ENCODE measurements at places on chromosomes 7 and 10.

- DNase-seq, result no peak
Measured at GRCh38 chr10:111478651-111479050, 401.8 kb downstream of the ADRA2A start.

- DNase-seq, result no peak
Measured at GRCh38 chr10:14671386-14671831, 103.3 kb downstream of the FAM107B start.

DNA sequence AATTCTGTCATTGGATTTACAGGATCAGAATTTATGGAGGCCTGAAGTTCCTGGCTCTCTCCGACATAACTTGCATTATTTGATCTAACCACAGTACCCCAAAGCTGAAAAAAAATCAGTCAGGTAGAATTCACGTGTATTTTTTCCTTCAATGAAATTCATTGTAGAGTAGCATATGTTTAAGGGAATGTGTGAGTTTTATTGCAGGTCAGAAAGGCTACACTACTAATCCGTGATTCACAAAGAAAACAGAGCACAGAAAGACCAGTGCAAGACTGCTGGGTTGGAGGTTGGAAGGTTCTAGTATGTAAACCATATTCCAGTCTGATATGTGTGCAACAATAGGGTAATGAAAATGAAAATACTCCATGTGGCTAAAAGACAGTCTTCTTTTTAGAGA lies 247.0 kb upstream of the FERD3L start:
- DNase-seq, result no peak

DNA sequence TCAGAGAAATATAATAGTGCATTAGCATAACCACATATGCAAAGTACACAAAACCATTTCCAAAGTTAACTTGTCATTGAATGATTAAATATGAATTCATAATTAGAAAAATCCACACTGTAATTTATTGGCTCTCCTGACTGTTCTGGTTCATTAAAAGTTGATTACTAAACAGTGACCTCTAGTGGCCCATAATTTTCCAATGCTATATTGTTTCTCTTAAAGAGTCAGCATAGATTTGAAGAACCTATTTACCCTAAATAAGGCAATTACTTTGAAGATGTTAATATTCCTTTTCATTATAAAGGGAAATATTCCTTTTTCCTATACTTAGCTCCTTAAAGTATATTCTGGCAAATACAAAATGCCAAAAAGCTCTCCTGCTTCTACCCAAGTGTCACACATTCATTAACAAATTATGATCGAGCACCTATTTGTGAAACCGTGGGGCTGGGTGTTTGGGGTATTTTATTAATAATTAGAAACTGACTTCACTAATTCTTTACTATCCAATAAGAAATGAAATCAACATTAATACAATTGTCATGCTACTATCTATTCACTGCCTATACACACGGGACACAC lies 86.2 kb downstream of the HIBADH start:
- DNase-seq, result no peak

DNA sequence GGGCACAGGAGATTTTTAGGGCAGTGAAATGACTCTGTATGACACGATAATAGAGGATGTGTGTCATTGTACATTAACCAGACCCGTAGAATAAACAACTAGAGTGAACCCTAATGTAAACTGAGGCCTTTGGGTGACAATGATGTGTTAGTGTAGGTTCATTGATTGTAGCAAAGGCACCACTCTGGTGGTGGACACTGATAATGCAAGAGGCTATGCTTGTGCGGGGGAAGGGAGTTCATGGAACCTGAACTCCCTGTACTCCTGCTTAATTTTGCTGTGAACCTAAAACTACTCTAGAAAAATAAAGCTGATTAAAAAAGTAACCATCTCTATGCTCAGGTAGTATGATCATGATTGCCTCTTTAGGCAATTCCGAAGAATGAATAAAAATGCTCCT lies 96.3 kb upstream of the VIPR2 start:
- no peak for DNase-seq

- DNase-seq, result no peak
Measured at GRCh38 chr7:240146-240676, 47.8 kb downstream of the FAM20C start.

- no peak for DNase-seq
Measured at GRCh38 chr7:121366852-121367431, 29.2 kb downstream of the FAM3C start.

DNA sequence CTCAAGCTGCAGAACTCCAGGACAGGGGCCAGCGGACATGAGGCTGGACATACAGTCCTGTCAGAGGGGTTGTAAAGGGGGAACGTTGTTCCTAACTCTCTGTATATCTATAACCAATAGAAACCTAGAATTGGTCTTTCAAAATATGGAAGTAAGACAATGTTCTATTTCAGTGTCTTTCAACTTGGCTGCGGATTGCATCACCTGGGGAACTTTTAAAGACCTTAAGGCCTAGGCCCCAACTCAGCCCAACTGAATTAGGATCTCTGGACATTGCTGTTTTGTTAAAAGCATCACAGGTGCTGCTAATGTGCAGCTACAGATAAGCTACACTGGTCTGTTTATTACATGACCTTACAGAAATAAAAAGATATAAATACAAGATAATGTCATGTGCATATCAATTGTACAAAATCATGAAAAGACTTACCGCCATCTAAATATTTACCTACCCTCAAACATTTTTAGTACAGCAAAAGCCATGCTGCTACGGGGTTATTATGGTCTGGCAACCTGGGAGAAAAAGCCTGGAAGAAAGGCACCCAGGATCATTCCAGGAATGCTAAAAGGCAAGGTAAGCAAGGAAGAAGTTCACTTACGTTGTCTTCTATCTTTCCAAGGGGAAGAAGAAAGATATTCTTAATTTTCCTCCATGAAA lies 169.1 kb downstream of the RAPGEF5 start:
- no peak for DNase-seq

DNA sequence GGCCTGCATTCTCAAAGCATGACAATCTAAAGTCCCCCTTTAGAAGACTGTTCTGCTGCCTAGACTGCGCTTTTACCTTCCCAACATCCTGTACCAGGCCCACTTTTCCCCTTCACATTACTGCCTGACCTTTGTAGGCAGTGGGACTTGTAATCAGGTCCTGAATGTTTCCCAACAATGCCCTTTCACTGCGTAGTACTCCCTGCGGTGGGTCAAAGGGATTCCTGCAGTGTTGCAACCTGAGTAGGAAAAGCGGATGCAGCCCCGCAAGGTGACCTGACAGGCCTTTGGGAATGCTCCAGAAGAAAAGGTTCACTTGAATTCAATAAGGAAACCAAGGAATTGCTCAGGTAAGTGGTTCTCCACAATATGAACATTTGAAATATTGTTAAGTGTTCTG lies 4.9 kb upstream of the TCAF1 start:
- no peak for DNase-seq

- DNase-seq, result no peak
Measured at GRCh38 chr7:90580051-90580450, 16.1 kb upstream of the CDK14 start.

- no peak for DNase-seq
Measured at GRCh38 chr7:4136036-4136435, 546.1 kb upstream of the FOXK1 start.
